ENCODE measurements at places on chromosomes 3 and 15. TPM values are rescaled to one million over a fixed set of nuclear protein-coding genes. Genes with fewer than 3 reads are reported as not detected.

HHATL gene
- polyA plus RNA-seq, result 0.31 TPM

CELSR3 gene
- polyA plus RNA-seq, result 2.5 TPM

SYNPR gene
- not detected for polyA plus RNA-seq

SLC2A2 gene
- not detected for polyA plus RNA-seq

C3orf62 gene
- 1.2 TPM for polyA plus RNA-seq
